ENCODE measurements at places on chromosomes 2 and 18.

- DNase-seq: no peak
Measured at GRCh38 chr18:78798402-78799175, 181.0 kb upstream of the SALL3 start.

- no peak for DNase-seq
Measured at GRCh38 chr2:11303290-11304013, 41.0 kb downstream of the ROCK2 start.

DNA sequence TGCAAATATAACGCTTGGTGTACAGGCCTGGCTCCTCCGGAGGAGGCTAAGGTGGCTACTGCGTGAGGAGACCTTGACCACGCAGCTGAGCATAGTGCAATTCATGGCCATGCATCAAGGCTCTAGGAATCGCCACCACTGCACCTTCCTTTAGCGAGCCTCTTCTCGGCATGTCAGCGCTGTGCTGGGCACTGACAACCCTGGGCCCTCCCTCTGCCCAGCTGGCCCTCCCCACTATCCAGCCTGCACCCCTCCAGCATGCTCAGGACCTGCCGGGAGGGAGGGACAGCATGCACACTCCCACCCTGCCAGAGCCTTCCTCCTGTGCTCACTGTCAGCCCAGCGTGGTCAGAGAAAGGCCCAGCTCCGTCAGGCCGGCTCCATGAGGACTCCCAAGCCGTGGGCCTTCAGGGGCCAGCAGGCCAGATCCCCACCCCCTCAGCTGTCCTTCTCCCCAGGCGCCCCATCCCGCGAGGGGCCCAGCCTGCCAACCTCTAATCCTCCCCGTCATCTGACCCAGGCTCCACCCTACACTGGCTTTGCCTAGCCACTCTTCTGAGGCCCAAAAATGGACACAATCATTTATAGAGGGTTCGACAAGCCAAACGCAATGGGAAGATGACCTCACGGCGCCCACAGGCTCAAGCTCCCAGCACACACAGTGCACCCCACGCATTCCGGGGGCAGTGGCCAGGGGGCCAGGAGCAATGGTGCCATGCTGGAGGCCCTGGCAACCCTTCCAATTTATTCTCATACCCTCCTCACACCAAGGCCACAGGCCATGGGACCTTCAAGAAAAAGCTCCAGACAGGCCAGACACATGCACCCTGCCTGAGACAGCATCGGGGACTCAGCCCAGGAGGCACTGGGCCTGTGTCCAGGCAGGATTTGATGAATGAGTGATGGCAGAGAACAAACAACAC is 3.5 kb downstream of the BIN1 start:
- DNase-seq: no peak

- DNase-seq: peak; percentile 56
Measured at GRCh38 chr2:198314559-198315153, 510.3 kb downstream of the PLCL1 start.

- DNase-seq: no peak
Measured at GRCh38 chr2:101305035-101305434, 3.5 kb downstream of the RNF149 start.

GRCh38 chr2:162720559-162721271 is 117.9 kb downstream of the KCNH7 start:
- DNase-seq: no peak

GRCh38 chr18:79548077-79548450 is 131.5 kb upstream of the CTDP1 start:
- no peak for DNase-seq

DNA sequence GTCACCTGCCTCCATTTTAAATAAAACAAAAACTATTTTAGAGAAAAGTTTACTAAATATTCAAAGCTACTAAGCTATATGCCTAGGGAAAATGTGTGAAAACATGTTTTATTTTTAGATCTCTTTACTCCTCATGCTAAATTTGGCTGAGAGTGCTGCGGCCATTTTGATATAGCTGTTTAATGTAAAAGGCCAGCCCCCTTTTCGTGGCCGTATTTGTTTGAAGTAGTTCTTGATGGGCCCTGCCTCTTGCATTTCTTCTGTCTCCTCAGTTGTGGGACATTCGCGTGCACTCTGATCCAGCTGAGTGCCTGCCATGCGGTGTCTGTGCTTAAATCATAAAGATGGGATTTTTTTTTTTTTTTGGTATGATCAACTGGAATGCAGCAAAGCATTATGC is 64.0 kb downstream of the ZNF407 start:
- DNase-seq: no peak

DNA sequence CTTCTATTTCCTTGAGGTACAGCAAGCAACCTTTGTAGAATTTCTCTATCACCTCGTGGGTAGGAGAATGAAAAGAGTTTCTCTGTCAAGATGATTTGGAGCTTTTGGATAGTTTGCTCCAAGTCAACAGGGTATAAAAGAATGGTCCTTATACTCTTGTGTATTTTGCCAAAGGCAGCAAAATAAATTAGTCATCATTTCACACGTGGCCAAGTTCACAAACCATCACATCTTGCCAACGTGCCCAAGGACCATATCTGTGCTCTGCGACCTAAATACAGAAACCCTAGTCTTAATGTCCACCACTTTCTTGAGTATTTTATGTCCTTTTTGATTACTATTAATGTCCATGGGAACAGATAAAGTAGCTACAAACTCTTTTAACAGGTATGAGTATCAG is 262.9 kb downstream of the AFF3 start:
- DNase-seq: no peak

DNA sequence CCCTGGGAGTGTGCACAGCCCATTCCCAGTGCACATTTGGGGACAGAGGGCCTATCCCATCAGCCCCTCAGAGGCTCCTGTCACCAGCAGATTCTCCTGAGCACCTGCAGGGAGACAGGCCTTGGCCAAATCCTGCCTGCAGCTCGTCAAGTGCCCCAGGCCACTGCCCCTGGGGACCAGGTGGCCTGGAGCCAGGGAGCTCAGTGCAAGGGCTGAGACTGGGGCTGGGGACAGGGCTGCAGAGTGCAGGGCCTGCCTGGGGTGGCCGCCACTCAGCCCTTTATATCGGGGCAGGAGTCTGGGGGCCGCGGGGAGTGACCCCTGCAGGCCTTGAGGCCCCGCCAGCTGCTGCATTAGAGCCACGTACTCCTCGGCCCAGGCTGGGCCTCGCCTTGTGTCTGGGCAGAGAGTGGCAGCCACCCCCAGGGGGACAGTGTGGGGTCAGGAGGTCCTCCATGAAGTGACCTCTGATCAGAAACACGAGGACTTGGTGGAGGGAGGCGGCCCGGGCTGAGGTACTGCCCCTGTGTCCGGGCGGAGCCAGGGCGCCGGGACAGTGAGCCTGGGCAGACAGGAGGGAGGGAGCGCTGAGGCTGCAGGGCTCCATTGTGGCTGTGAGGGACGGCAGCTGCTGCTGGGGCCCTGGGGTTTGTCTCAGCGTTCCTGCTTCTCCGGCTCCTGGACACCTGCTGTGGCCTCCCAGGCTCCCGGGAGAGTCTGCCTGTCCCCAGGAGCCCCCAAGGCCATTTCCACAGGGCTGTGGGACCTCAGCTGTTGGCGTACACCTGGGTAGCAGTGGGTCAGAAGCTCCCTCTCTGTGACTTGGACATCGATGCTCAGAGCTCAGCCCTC is 24.2 kb downstream of the GPC1 start:
- no peak for DNase-seq

DNA sequence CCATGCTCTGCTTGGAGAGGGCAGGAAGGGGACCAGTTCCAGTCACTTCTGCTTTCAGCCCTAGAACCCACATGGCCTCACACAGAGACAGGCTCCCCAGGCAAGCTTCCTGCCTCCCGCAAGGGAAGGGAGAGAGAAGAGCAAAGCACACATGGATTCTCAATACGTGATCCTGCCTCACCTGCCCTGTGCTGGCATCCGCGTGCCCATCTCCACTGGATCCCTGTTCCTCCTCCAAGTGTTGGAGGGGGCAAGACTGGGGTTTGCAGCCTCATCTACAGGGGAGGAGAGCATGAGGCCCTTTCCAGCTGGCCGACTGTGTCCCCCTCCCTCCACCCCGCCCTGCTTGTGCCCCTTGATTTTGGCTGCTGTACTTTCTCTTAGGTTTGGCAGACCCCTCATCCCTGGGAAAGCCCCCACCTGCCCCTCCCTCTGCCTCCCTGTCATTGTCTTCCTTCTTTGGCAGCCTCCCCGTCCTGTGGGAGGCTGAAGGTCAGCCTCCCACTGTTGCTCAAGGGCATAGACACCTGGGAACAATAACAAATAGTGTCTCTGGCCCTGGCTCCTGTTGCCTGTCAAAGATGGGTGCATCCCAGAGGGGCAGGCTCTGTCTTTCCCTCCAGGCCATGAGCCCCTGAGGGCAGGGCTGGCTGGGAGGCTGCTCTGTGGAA is 22.7 kb downstream of the KCNF1 start:
- no peak for DNase-seq

DNA sequence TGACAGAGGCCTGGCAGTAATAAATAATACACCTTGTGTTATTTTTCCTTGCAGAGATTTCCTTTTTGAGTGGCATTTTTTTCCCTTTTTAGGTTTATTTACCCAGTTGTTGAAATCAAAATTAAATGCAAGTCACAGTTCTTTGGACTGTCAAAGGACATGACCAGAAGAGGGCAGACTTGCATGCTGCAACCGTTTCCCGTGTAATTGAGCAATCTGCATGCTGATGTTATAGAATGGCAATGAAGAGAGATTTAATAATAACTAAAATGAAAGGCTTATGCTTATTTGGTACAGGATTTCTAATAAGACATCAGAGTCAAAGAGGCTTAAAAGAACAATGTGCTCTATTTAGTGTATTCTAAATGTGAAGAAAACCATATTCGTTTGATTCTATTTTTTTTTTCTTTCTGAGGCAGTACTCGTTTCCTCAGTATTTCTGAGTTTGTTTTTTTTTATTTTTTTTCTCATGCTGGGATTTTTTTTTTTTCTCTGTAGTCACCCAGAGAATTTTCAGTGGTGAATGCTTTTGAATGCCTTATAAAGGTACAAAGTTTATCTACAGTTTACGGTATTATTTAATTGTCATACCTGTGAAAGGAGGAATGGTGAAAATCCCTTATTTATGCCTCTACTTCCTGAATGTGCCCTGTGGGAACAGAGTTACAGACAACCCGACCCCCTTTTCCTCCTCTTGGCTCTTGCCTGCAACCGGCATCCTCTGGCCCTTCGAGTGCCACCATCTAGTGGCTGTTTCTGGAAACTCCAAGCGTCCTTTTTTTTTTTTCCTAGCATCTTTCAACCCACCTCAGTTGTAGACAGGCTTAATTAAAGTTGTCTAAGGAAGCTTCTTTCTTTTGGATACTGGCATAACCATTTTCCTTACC is 368.5 kb downstream of the LRRTM1 start:
- no peak for DNase-seq

DNA sequence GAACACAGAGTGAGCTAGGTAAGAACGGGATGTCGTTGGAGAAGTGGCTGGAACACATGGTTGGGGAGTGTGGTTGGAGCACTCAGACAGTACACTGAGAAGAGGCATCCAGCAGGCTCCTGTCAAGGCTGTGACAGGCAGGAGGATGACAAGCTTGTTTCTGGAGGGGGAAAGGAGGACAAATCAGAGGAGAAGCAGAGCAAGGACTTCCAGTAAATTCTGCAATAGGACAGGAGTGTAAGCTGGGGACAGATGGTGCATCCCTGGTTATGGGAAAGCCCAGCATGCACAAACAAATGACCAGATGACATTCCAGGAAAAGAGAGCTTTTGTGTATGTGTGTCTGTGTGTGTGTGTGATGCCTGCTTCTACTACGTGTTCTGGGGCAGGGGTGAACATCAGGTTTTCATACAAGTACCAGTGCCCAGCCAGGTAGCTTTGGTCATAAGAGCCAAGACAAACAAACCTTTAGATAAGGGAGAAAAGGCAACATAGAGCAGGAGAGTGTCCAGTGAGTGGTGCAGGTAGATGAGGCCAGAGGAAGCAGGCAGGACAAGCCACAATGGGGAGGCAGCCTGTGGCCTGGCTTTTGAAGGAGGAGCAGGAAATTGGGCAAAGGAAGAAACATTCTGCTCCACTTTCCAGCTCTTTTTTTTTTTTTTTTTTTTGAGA is 32.1 kb upstream of the MAPK4 start:
- no peak for DNase-seq

All from CD4-positive, CD25-positive, alpha-beta regulatory T cell (primary cell).